Effector CD4-positive, alpha-beta T cell (primary cell): ENCODE measurements at places on chromosomes 6 and 20.

DNA sequence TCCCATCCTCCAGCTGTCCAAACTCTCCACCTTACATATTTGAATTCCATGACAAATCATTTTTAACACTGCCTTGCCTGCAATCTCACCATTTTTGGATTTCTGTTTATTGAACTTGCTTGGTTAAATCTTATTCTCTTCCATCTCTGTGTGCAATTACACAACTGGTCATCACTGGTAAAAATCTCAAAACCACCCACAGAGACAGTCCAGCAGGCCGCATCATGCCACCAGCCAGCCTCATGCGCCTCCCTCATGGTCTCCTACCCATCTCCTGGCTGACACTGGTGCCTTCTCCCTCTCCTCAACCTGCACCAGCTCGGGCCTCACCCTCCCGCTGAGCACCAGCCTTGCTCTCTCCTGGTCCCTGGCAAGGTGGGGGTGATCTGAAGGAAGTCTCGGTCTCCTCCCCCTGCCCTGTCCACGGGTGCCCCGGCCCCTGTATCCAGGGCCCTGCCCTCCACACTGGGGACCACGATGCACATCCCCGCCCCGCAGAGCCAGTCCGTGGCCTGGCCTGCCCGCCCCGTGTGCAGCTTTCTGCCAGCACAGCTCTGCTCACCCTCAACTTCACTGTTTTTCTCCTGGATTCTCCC lies 92.0 kb downstream of the THBS2 start:
- no peak for DNase-seq

DNA sequence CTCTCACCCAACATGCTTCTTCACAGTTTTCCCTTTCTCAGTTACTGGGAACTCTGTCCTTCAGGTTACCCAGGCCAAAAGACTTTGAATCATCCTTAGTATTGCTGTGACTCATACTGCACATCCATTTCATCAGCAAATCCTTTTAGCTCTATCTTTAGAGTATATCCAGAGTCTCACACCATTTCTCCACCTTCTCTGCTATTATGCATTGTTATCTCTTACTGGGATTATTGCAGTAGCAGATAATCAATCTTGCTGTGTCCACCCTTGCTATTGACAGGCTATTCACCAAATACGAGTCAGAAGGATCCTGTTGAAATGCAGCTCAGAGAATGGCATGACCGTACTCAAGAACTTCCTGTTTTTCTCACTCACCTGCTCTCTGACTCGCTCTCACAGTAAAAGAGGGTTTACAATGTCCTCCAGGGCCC lies 57.3 kb downstream of the BCKDHB start:
- DNase-seq = no peak

DNA sequence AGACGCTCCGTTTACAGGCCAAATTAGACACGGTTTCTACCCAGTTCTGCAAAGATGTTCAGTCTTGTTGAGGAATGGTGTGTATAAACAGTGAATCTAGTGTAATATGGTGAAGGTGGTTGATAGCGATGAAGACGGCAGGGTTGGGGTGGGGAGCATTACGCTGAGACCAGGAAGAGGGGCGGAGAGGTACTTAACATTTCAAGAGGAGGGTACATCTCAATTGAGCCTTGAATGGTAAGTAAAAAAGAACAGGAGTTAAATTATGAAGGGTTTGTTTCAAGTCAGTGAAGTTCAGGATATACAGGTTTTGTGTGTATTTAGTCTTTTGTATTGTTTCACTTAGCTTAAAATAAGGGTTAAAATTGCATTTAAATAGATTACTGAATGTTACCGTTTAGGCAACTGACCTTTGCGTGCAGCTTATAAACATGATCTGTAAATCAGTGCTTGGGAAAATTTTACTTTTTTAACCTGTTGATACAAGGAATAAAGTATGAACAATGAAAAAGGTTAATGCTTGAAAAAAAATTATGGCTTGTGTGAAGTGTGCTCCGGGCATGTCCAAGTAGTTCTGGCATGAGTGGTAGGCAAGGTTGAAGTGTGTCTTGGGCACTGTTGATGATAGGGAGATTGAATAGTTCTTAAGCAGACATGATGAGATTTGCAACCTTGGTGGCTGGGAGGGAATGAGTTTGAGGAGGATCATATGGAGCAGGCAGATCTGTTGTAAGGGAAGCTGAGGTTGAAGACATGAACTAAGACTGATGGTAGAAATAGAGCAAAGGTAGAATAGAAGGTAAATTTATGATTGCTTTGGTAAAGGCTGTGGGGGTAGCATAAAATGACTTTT lies 842 bp downstream of the POLR1C start:
- DNase-seq = no peak

GRCh38 chr6:110543106-110543505 lies 66.7 kb upstream of the SLC22A16 start:
- no peak for DNase-seq

DNA sequence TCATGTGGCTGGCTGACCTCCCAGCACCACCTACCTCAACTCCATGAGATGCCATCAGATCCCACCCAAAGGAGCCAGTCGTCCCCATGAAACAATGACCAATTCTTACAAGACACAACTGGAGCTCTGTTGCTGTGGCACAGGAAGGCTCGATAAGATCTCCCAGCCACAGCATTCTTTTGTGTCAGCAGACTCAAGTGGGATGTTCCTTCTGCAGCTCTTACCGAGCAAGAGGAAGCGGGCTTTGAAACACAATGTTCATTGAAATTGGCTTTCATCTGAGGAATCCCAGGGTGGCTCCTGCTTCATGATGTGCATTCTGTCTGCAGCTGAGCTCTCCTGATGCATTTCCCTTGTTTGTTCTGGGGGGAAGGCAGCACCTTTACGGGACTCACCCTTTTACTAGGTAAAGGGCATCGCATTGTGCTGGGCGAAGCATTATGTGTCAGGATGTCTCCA lies 222.0 kb upstream of the SGK1 start:
- no peak for DNase-seq

DNA sequence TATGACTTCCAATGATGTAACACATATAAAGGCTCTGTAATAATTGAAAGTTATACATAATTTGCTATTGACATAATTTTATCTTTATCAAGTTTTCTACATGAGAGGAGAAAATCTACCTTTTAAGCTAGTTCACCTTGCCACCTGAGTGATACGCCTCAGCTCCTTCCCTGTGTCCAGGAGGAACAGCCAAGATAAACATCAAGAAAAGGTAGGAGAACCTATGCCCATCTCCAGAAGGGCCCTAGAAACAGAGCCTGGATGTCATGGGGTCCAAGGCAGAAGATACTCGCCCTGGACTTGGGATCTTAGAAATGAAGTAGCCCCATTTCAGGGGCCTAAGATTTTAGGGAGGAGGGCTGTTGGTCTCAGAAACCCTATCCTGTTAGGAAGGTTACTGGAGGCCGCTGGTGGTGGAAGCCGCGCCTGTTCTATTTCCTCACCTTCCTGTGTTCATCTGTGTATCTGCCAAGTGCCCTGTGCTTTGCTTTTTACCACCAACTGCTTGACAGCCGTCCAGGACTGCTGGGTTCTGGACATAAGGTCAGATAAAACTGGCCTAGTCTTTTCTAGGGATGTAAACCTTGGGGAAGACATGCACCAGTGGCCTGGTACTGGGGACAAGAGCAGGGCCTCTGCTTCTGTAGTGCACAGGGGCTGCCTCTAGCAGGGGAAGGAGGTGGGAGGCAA lies 178.5 kb downstream of the ARID1B start:
- DNase-seq = no peak

GRCh38 chr6:16270178-16270794 lies 31.9 kb downstream of the GMPR start:
- no peak for DNase-seq

- no peak for DNase-seq
These were observed 1295.6 kb upstream of the CITED2 start for GRCh38 chr6:140670021-140670420.

- DNase-seq = no peak
These were observed 67.2 kb downstream of the BACH2 start for GRCh38 chr6:90229331-90230010.

- DNase-seq = no peak
These were observed 3.4 kb downstream of the THEMIS start for GRCh38 chr6:127897484-127897883.

DNA sequence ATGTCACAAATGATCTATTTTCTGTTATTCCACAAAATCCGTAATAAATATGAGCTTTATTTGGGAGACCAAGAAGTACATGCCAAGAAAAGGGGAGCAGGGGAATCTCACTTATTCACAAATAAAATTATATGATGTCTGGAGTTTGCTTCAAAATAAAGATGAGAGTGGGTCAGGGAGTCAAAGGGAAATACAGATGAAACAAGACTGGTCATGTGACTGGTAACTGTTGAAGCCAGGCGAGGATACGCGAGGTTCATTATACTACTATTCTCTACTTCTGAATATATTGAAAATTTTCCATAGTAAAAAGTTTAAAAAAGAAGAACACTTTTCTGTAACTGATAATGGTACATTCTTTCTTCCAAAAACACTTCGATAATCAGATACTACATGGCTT lies 14.6 kb downstream of the EPB41L2 start:
- no peak for DNase-seq

GRCh38 chr6:111361648-111362047 lies 121.4 kb downstream of the REV3L start:
- no peak for DNase-seq

DNA sequence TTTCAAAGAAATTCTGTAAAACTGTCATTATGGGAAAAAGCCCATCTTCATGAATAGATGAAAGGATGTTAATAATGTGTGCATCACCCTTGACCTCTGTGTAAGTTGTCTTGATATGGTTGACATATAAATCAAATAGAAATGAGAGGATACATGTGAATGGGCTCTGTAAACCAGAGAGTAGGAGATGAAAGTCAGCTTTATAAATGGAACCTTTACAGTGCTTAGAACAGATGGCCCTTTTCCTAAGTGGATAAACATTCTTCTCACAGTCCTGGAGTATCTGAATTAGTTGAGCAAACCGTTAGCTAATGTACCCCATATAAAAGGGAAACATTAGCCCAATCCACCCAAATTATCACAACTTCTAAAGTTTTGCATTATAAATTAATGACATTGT lies 57.5 kb downstream of the MYLK4 start:
- DNase-seq = no peak

DNA sequence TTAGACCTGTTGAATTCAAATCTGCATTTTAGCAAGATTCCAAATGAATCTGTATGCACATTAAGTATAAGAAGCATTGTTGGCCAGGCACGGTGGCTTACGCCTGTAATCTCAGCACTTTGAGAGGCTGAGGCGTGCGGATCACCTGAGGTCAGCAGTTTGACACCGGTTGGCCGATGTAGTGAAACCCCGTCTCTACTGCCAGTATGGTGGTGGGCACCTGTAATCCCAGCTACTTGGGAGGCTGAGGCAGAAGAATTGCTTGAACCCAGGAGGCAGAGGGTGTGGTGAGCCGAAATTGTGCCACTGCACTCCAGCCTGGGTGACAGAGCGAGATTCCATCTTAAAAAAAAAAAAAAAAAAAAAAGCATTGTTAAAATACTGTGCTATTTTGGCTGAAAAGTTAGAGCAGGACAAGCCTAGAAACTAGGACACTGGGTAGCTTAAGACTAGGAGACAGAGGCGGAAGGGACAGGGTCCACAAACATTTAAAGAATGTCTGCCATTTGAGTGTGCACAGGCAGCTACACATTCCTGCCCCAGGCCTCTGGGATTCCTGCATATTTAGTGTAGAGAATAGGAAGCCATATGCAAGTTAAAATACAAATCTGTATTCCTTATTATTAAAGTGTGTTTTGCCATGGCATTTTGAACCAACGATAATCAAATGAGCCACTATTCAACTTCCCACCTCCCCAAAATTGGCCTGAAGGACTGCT lies 45.1 kb upstream of the EEF1A1 start:
- DNase-seq = no peak

GRCh38 chr20:32470025-32470861 lies 112.1 kb downstream of the ASXL1 start:
- DNase-seq = no peak

GRCh38 chr6:3571836-3572235 lies 115.0 kb upstream of the SLC22A23 start:
- DNase-seq = no peak
